T-helper 2 cell (primary cell): ENCODE measurements at places on chromosomes 4 and X.

- no peak for DNase-seq
Measured at GRCh38 chr4:156391325-156391653, 437.6 kb upstream of the CTSO start.

DNA sequence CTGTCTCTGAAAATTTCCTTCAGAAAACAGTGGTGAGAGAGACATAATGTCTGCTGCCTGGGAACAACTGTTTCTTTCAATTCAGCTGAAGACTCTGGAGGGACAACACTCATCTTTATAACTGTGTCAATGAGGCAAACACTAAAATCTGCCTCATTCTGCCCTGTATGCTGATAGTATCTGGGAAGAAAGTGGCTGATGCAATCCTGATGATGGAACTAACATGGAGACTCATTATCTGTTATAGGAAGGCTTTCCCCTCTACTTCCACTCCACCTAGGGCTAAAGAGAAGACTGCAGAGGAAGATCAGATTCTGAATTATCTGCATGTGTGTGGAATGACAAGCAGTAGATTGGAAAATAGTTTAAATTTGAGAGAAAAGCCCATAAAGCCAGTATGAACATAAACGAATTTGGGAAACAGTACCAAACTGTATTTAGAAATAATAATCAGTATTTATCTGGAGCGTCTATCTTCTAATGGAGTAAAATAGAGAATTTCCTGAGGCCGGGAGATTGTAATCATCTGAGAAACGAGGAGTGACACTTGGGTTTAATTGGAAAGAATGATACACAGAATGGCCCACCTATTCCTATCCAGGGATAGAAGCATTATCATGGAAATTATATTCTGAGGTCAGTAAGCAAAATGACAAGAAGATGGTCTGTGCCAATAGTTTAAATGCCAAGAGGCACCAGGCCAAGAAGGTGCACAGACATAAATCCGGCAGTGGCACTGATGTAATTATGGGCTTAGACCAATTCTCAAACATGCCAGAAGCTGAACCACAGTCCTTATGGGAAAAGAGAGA is 85.4 kb downstream of the SHISA3 start:
- DNase-seq, result no peak

GRCh38 chr4:34709564-34709963 is 1534.8 kb downstream of the ARAP2 start:
- no peak for DNase-seq

GRCh38 chrX:16745659-16746058 is 26.2 kb downstream of the SYAP1 start:
- no peak for DNase-seq

DNA sequence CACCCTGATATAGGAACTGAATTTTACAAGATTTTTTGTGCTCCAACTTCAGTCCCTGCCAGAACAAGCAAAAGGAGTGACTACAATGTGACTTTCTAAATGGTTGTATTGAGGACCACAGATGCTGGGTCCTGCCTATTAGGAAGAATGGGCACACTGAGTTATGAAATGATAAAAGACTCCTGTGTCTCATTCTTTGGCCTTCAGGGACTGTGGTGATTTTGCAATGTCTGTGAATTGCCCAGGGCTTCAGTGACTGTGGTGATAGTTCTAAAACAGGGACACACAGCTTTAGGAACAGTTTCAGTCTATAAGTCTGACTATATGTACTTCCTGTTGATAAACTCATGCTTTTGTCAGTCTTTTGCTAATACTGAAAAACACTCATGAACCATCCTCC is 210.2 kb downstream of the DMD start:
- no peak for DNase-seq
